ENCODE measurements at places on chromosomes 3 and 15.

- H3K4me1 ChIP-seq: no peaks in the 10 kb centered on the region
- no peaks in the 10 kb centered on the region for H3K36me3 ChIP-seq
- H3K4me3 ChIP-seq: no peak overlapping the region
- no peak overlapping the region for H3K27ac ChIP-seq
- no peak for DNase-seq
Observed at GRCh38 chr15:101543431-101543830, 53.9 kb upstream of the PCSK6 start.

GRCh38 chr15:56323435-56323834 is 41.8 kb upstream of the TEX9 start:
- H3K27me3 ChIP-seq: no peaks in the 10 kb centered on the region
- DNase-seq: no peak
- H3K4me1 ChIP-seq: no peaks in the 10 kb centered on the region
- H3K36me3 ChIP-seq: no peaks in the 10 kb centered on the region

DNA sequence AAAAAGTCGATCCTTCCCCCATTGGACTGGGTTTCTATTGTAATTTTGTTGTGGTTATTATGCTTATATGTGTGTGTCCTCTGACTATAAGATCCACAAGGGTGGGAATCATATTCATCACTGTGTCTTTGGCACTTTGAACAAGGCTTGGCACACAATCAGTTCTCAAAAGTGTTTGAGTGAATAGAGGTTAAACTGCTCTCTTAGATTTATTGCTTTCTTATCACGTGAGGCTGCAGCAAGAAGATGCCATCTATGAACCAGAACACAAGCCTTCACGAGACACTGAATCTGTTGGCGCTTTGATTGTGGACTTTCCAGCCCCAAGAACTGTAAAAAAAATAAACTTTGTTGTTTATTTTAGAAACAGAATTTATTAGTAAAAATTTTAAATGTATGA is 295.0 kb upstream of the MDFIC2 start:
- H3K27ac ChIP-seq: no peak overlapping the region
- no peak overlapping the region for H3K4me3 ChIP-seq
- no peaks in the 10 kb centered on the region for H3K4me1 ChIP-seq
- no peaks in the 10 kb centered on the region for H3K27me3 ChIP-seq
- DNase-seq: no peak
- no peaks in the 10 kb centered on the region for H3K36me3 ChIP-seq

DNA sequence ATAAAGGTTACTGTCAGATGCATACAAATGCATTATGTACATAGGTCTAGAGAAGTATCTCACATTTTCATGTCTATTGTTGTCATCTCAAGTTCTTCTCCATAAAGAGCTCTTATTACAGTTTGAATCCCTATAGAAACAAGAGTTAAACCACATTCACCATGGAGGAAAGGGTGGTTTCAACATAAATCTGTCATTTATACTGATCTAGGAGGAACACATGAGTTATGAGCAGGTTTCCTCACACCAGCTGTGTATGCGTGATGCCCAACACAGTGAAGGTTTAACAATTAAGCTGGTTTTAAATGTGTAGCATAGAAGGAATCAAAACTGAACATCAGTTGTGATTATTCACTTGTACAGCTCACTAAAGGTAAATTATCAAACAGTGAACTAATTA is 251.7 kb downstream of the KCNMB2 start:
- H3K4me3 ChIP-seq: no peak overlapping the region
- H3K27me3 ChIP-seq: no peaks in the 10 kb centered on the region
- DNase-seq: no peak
- no peak overlapping the region for H3K27ac ChIP-seq

GRCh38 chr3:108004647-108005046 is 86.2 kb downstream of the CD47 start:
- H3K4me3 ChIP-seq: no peak overlapping the region
- H3K27ac ChIP-seq: no peak overlapping the region
- no peaks in the 10 kb centered on the region for H3K27me3 ChIP-seq
- H3K36me3 ChIP-seq: no peaks in the 10 kb centered on the region
- no peaks in the 10 kb centered on the region for H3K4me1 ChIP-seq
- DNase-seq: no peak

DNA sequence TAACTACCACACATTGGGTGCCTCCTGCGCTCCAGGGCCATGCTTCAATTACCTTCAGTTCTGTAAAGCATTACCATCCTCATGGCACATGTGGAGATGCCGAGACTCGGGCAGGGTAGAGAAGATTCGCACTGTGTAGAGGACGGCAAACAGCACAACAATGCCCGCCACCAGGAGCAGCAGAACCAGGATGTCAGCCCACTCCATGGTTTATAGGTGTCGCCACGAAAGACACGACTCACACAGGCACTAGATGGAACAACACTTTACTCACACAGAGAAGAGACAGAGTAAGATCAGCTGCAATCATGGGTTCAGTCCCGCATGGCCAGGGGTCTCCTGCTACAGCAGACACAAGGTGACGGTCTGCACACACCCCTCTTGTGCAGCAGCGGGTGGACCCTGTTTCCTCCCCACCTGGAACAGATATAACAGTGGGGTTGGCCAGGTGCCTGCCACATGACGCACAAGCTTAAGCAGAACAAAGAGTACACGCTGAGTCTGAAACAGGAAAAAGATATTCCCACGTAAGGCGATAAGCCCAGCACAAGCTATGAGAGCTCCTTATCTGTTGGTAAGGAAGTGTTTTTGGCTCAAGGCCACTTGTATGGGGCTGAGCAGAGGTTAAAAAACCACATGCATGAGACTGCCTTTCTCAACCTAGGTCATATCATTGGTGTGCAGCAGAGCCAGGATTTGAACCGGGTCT is 2.5 kb upstream of the TBC1D21 start:
- H3K4me3 ChIP-seq: no peak overlapping the region
- H3K4me1 ChIP-seq: no peaks in the 10 kb centered on the region
- DNase-seq: no peak
- H3K27ac ChIP-seq: no peak overlapping the region

- no peak overlapping the region for H3K4me3 ChIP-seq
- no peak overlapping the region for H3K27ac ChIP-seq
- no peaks in the 10 kb centered on the region for H3K27me3 ChIP-seq
- no peaks in the 10 kb centered on the region for H3K36me3 ChIP-seq
Observed at GRCh38 chr15:78855746-78856145, 16.9 kb upstream of the MORF4L1 start.

- no peak overlapping the region for H3K4me3 ChIP-seq
- H3K27ac ChIP-seq: no peak overlapping the region
Observed at GRCh38 chr3:128945041-128945877, 48.6 kb downstream of the CFAP92 start.

Data from iPS DF 6.9 (cell line).